Activated naive CD8-positive, alpha-beta T cell treated with anti-CD3 and anti-CD28 coated beads for 36 hours (primary cell): ENCODE measurements at places on chromosomes 5 and 9.

DNA sequence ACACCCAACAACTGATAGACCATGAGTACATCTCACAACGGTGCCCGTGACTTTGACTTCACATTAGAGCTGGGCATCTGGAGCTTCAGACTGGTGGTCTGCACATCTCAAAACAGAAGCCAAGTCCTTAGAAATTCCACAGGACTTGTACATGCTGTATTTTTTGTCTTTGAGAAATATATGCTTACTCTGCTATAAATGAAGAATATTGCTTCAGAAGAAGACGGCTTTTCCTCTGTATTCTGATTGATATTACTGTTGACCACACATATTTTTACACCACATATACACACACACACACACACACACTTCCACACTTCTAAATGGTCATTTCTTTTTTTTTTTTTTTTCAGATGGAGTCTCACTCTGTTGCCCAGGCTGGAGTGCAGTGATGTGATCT lies 338.3 kb upstream of the KIF2A start:
- DNase-seq, result no peak
- peaks cover 3% of the 10 kb centered on the region for H3K27me3 ChIP-seq
- H3K27ac ChIP-seq, result no peak overlapping the region

GRCh38 chr5:142143878-142144277 lies 35.3 kb downstream of the NDFIP1 start:
- no peak for DNase-seq
- no peaks in the 10 kb centered on the region for H3K27me3 ChIP-seq
- no peak overlapping the region for H3K4me3 ChIP-seq
- no peak overlapping the region for H3K27ac ChIP-seq
- H3K36me3 ChIP-seq, result peaks cover 32% of the 10 kb centered on the region
- peaks cover 13% of the 10 kb centered on the region for H3K4me1 ChIP-seq

GRCh38 chr5:22521521-22521920 lies 331.6 kb downstream of the CDH12 start:
- no peaks in the 10 kb centered on the region for H3K4me1 ChIP-seq
- no peak for DNase-seq
- H3K36me3 ChIP-seq, result no peaks in the 10 kb centered on the region
- H3K27me3 ChIP-seq, result no peaks in the 10 kb centered on the region
- no peak overlapping the region for H3K27ac ChIP-seq
- H3K4me3 ChIP-seq, result no peak overlapping the region

DNA sequence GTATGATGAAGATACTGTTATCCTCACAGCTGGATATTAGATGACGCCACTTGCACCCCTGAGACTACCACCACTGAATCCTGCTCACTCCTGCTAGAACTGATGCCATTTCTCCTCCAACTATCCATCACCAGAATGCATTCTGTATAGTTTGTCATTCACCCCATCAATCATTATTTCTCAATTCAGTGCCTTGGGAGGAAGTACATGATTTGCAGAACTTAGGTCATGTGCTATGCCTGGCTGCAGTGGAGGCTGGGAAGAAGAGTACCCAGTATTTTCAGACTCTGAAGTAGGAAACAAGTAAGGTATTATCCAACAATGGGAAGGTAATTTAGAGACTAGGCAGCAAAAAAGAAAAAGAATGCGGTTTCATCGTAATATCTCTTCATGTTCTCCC lies 26.2 kb upstream of the HSD17B4 start:
- H3K36me3 ChIP-seq, result no peaks in the 10 kb centered on the region
- no peak for DNase-seq
- no peak overlapping the region for H3K4me3 ChIP-seq
- no peak overlapping the region for H3K27ac ChIP-seq

DNA sequence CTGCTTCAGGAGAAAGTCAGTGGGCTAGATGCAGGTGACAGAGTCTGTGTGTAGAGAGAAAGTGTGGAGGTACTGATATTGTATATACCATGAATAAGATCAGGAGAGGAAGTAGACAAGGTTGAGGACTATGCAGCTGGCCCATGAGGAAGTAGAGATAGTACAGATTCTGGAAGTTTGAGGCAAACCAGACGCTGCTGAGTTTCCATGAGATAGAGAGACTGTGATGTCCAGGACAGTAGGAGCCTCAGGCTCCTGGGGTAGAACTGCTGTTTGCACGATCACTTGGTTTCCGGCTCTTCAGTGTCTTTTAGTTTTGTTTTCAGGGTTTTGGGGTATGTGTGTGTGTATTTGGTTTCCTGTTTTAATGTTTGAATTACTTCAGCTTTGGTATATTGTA lies 13.6 kb downstream of the OTULINL start:
- peak; percentile 52 for DNase-seq
- H3K4me3 ChIP-seq, result peak overlapping the region; percentile 60
- peaks cover 45% of the 10 kb centered on the region for H3K36me3 ChIP-seq
- H3K27ac ChIP-seq, result peak overlapping the region; percentile 95

DNA sequence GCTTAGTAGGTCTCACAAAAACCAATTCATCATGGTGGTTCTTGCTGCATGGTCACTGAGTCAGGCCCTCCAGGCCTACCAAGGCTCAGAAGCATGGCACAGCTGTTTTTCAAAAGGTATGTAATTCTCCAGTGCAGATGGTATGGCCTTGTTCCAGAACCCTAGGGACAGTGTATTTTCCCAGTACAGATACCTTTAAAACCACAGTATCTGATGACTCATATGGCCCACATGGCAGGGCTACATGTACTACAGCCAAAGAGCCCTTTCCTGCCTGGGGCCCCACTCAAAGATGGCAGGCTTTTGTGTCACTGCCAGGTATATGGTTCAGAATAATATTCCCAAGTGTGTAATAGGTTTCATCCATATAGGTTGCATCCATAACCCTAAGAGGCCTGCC lies 16.5 kb downstream of the CSF2 start:
- peaks cover 44% of the 10 kb centered on the region for H3K4me1 ChIP-seq
- peak overlapping the region; percentile 25 for H3K27ac ChIP-seq
- peaks cover 7% of the 10 kb centered on the region for H3K36me3 ChIP-seq
- no peak overlapping the region for H3K4me3 ChIP-seq
- no peaks in the 10 kb centered on the region for H3K27me3 ChIP-seq

DNA sequence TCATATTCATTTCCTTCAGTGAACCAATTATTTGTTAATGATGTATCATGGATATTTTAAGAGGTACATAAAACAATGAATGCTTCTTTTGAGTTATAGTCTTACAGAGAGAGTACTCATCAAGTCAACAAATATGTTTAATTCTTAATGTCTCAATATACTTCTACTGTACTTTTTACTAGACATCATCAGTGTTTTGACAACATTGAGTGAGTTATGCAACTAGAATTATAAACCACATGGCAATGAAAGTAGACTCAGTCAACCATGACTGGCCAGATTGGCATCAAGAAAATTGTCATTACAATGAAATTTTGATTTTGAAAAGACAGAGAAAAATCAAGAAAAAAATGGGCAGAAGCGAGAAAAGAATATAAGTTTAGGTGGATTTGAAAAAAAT lies 1248.1 kb upstream of the CDH18 start:
- H3K4me1 ChIP-seq, result no peaks in the 10 kb centered on the region
- no peaks in the 10 kb centered on the region for H3K27me3 ChIP-seq
- no peaks in the 10 kb centered on the region for H3K36me3 ChIP-seq
- no peak overlapping the region for H3K27ac ChIP-seq
- DNase-seq, result no peak
- H3K4me3 ChIP-seq, result no peak overlapping the region

- no peaks in the 10 kb centered on the region for H3K27me3 ChIP-seq
- H3K4me1 ChIP-seq, result no peaks in the 10 kb centered on the region
- H3K36me3 ChIP-seq, result no peaks in the 10 kb centered on the region
- no peak overlapping the region for H3K4me3 ChIP-seq
- no peak for DNase-seq
These were observed 11.1 kb upstream of the MLANA start for GRCh38 chr9:5879419-5880181.

- DNase-seq, result no peak
- no peak overlapping the region for H3K27ac ChIP-seq
- no peaks in the 10 kb centered on the region for H3K27me3 ChIP-seq
- H3K4me1 ChIP-seq, result peaks cover 7% of the 10 kb centered on the region
- H3K4me3 ChIP-seq, result no peak overlapping the region
- H3K36me3 ChIP-seq, result peaks cover 13% of the 10 kb centered on the region
These were observed 22.6 kb downstream of the CD180 start for GRCh38 chr5:67173959-67174358.

DNA sequence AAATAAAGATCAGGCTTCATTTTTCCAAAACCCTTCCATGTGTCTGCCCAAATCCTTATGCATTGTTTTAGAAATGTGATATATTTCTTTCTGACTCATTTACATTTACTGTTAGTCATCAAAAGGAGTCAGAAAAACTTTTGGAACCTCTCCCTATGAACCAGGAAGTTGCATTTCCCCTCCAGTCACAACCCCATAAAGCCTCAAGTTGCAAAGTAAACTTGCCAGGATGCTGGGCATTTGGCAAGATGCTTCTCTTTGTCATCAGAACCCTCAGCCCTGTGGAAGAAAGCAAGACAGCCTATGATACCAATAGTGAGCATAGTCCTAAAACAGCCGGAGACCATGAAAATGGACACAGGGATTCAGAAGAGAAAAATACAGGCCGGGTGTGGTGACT lies 84.2 kb downstream of the MUSK start:
- H3K36me3 ChIP-seq, result no peaks in the 10 kb centered on the region
- H3K27me3 ChIP-seq, result no peaks in the 10 kb centered on the region
- H3K27ac ChIP-seq, result no peak overlapping the region
- no peaks in the 10 kb centered on the region for H3K4me1 ChIP-seq

GRCh38 chr9:75149841-75150241 lies 61.5 kb downstream of the OSTF1 start:
- H3K4me1 ChIP-seq, result peaks cover 71% of the 10 kb centered on the region
- H3K4me3 ChIP-seq, result peak overlapping the region; percentile 5
- H3K36me3 ChIP-seq, result peaks cover 28% of the 10 kb centered on the region
- H3K27ac ChIP-seq, result peak overlapping the region; percentile 38
- DNase-seq, result no peak
- no peaks in the 10 kb centered on the region for H3K27me3 ChIP-seq

- DNase-seq, result no peak
- peaks cover 5% of the 10 kb centered on the region for H3K27me3 ChIP-seq
- peak overlapping the region; percentile 47 for H3K27ac ChIP-seq
- no peaks in the 10 kb centered on the region for H3K36me3 ChIP-seq
- H3K4me1 ChIP-seq, result peaks cover 2% of the 10 kb centered on the region
- H3K4me3 ChIP-seq, result no peak overlapping the region
These were observed 85.1 kb upstream of the RAI14 start for GRCh38 chr5:34570721-34571676.

GRCh38 chr5:10768328-10768899 lies 7.4 kb upstream of the DAP start:
- DNase-seq, result no peak
- no peak overlapping the region for H3K27ac ChIP-seq
- no peak overlapping the region for H3K4me3 ChIP-seq
- H3K36me3 ChIP-seq, result no peaks in the 10 kb centered on the region

DNA sequence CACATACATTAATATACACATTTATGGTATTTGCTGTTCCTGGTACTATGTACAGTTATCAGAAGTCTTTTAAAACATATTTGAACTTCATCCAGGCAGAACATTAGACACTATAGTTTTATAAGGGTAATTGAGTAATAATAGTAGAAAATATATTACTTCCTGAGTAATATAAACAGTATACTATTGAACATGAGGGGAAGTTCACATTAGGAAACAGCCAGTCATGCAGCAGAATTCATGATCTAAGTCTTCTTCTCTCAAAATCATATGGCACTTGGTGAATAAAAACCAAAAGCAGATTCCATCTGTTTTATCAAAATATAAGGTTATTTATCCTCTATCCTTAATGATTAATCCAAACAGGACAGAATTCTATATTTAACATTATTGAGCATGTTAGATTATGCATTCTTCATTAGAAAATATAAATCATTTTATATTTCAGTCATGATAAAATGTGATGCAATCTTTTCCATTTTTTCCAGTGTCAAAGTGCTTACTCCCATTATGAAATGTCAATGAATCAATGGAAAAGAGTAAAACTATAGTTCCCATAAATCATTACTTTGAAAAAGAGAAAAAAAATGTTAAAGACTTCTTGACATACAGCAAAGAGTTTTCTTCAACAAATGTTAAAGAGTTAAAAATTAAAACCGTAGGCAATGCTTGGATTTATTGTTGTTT lies 584.3 kb upstream of the TUSC1 start:
- DNase-seq, result no peak
- no peak overlapping the region for H3K4me3 ChIP-seq
- no peaks in the 10 kb centered on the region for H3K4me1 ChIP-seq
- no peaks in the 10 kb centered on the region for H3K36me3 ChIP-seq
- H3K27ac ChIP-seq, result no peak overlapping the region
- H3K27me3 ChIP-seq, result no peaks in the 10 kb centered on the region

GRCh38 chr5:95842854-95843544 lies 20.5 kb upstream of the GLRX start:
- peak overlapping the region; percentile 80 for H3K27ac ChIP-seq
- no peaks in the 10 kb centered on the region for H3K27me3 ChIP-seq
- H3K4me3 ChIP-seq, result peak overlapping the region; percentile 27
- DNase-seq, result peak; percentile 71

DNA sequence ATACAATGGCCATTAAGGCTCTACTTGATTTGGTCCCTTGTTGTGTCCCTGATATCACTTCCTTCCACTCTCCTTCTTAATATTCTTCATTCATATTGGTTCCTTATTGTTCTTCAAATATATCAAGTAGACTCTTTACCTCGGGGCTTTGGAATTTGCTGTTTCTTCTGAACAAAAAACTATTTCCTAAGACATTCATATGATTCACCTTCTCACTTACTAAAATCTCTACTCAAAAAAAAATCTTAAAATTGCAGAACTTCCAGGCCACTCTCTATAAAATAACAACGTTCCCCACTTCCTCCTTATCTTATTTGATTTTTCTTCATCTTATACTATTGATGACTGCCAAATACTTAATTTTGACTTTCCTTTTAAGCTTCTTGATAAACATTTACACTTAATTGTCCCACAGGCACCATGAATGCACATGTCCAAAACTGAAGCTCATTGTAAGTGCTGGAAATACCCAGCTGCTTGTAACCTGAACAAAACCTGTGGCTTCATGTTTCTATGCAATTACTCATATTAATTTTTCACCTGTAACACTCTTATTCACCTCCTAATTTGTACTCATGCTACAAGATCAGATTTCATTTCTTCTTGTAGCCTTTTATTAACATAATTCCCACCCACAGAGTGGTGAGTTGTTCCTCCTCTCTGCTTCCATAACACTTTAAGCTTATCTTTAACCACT lies 58.4 kb upstream of the NUDT12 start:
- H3K27me3 ChIP-seq, result no peaks in the 10 kb centered on the region
- DNase-seq, result no peak
- H3K4me1 ChIP-seq, result no peaks in the 10 kb centered on the region
- no peaks in the 10 kb centered on the region for H3K36me3 ChIP-seq

- no peak for DNase-seq
- peaks cover 5% of the 10 kb centered on the region for H3K4me1 ChIP-seq
- no peaks in the 10 kb centered on the region for H3K27me3 ChIP-seq
These were observed 232.0 kb downstream of the RFK start for GRCh38 chr9:76162086-76162730.

GRCh38 chr9:74951107-74951720 lies 1.5 kb downstream of the C9orf40 start:
- H3K4me1 ChIP-seq, result peaks cover 30% of the 10 kb centered on the region
- peak overlapping the region; percentile 90 for H3K27ac ChIP-seq
- no peak for DNase-seq
- no peaks in the 10 kb centered on the region for H3K27me3 ChIP-seq
- H3K4me3 ChIP-seq, result peak overlapping the region; percentile 96
- H3K36me3 ChIP-seq, result peaks cover 27% of the 10 kb centered on the region

GRCh38 chr5:111960476-111961215 lies 203.7 kb upstream of the NREP start:
- no peak overlapping the region for H3K27ac ChIP-seq
- no peak overlapping the region for H3K4me3 ChIP-seq
- no peak for DNase-seq
- H3K36me3 ChIP-seq, result no peaks in the 10 kb centered on the region
